Activated CD8-positive, alpha-beta memory T cell treated with anti-CD3 and anti-CD28 coated beads, Interleukin-2, amount 50 U/mL, for 4 hours (primary cell): ENCODE measurements at places on chromosomes 2 and 18.

DNA sequence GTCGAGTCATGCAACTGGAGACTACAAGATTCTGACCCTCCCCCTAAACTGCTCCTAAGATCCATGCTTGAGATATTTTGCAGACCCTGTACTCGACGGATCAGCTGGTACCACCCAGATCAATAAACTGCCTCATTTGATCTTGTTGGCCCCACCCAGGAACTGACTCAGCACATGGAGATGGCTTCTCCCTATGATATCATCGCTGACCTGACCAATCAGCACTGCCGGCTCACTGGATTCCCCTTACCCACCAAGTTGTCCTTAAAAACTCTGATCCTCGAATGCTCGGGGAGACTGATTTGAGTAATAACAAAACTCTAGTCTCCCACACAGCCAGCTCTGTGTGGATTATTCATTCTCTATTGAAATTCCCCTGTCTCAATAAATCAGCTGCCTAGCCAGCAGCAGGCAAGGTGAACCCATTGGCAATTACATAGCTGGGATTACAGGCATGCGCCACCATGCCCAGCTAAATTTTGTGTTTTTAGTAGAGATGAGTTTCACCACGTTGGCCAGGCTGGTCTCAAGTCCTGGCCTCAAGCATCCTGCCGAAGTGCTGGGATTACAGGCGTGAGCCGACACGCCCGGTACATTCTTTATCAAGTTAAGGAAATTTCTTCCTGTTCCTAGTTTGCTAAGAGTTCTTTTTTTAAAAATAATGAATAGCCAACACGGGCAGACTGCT, 43.6 kb downstream of the VPS54 start:
- DNase-seq, result no peak

GRCh38 chr2:46666754-46667153, 187.4 kb downstream of the TMEM247 start:
- DNase-seq, result no peak

DNA sequence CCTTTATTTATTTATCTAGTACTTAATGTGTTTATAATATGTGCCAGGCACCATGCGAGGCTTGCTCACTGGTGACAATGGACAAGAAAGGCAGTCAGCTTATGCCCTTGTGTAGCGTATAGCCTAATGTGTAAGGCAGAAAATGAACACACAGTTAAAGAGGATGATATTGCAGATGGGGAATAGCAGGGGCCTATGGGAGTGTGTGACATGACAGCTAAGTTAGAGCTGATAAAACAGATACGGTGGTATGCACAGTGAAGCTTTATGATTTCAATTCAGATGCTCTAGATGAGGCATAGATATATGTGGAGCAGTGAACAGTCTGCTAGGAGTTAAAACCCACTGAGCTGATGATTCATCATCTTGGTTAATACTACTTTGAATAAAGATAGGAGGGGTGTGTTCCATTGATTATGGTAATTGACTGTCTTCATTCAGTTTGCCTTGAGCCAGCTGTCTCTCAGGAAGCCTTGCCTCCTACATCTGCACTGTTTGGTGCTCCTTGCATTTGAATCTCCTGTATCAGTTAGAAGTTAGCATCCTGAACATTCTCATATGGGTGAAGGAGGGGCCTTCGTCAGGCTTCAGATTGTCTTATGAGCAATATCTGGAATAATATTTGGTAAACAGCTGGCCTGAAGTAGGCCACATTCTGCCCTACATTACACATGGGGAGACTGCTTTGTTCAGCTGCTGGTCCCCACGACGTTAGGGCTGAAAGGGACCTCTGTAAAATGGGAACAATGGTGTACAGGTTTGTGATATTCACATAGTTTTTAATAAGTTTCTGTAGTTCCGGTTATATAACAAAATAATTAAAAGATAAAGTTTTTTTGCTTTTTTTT, 13.2 kb downstream of the MAP4K4 start:
- DNase-seq, result no peak

DNA sequence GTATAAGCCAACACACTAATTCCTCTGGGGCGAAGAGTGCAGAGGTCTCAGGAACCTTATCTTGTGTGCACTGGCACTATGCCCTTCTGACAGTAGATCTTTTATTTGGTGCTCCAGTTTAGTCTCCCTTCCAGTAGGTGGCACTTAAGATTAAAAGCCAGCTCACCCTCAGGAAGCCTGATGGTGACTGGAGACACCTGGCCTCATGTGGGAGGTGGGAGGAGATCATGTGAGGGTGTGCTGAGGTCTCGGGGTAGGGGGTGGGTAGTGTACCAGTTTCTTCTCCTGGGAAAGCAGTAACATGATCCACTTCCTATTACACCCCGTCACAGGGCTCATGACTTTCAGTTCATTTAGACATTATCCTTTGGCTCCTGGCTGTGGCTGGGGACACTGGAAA, 654.9 kb downstream of the ADCYAP1 start:
- DNase-seq, result no peak

- DNase-seq, result no peak
Observed at GRCh38 chr2:382728-383022, 94.8 kb upstream of the ALKAL2 start.

DNA sequence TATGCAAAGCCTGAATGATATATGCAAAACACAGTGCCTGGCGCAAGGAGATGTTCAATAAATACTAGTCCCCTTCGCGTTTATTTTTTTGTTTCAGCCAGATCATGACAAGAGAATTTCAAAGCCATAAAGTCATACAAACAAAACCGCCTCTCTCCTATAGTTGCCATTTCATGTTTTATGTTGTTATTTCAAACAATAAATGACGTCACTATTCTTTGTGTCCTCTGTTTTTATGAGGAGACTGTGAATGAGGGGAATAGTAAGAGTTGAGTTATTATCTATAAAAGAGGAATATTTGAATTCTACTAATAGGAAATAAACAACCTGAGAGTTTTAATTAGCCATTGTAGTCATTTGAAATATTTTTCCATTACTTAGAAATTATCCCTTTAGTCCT, 464.5 kb downstream of the THSD7B start:
- no peak for DNase-seq

DNA sequence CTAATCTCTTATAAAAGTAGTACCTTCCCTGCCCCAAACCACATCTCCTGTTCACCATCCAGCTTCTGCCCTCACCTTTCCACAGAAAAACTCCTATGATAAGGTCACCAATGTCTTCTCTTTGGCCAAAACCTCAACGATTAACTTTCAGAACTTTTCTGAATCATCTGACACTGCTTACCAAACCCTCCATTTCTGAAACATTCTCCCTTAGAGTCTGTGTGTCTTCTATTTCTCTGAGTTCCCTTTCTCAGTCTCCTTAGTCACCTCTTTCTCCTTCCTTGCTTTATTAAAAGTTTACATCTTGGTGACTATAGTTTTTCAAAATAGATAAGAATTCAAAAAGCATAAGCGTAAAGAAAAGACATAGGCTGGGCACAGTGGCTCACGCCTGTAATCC, 51.3 kb upstream of the SP3 start:
- DNase-seq, result no peak

DNA sequence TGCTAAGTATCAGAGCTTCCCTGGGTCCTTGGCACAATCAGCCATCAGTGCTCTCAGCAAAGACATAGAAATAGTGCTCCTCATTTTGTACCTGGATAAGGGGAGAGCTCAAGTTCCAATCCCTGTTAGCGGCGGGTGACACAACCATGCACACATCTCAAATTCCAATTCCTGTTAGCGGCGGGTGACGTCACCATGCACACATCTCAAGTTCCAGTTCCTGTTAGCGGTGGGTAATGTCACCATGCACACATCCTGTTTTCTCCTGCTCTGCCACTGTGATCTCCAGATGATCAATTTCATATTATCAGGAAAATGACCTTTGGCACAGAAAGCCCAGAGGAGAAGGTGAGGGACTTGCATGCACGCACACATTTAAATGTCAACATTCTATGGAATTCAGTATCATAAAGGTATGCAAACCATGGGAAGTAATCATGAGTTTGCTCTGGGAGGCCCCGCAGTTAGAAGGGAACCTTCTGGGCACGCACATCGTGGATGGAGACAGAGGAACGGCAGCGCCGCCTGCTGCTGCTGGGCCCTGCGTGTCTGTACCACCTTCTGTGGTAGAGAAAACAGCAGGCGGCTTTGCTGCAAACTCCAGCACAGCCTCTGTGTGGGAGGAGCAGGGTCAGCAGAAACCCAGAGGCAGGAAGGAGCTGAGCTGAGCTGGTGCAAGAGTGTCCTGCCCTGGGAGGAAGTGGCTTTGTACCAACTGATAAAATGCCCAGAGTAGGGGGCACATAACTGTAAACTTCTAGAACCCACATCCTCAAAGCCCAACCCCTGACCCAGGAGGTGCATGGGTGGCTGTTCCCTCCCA, 77.8 kb downstream of the MBP start:
- DNase-seq, result peak; percentile 67

DNA sequence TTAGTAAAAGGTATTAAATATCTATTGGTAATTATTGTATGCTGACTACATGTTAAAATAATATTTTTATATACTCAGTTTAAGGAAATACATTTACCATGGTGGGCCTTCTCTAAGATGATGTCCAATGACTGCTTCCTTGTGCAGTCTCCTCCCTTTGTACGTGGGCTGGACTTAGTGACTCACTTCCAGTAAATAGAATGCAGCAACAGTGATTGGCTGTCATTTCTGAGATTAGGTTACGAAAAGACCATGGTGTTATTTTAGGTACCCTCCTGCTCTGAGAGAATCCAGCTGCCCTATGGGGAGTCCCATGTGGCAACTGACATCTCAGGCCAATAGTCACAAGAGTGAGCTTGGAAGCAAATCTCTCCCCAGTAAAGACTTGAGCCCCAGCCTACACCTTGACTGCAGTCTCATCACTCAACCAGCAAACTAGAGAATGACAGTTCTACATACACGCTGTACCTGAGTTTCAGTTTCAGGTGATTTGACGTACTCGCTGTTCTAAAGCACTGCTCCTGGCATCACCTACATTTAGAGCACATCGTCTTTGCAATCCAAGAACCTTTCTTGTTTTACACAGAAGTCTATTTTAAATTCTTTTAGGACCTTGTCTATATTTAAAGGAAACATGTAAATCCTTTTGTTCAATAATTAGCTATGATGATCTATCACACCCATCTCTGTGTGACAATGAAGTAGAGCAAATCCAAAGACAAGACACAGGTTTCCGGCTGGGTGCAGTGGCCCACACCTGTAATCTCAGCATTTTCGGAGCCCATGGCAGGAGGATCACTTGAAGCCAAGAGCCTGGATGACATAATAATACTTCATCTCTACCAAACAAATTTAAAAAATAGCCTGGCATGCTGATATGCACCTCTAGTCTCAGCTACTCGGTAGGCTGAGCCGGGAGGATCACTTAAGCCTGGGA, 87.2 kb downstream of the COBLL1 start:
- DNase-seq, result no peak

DNA sequence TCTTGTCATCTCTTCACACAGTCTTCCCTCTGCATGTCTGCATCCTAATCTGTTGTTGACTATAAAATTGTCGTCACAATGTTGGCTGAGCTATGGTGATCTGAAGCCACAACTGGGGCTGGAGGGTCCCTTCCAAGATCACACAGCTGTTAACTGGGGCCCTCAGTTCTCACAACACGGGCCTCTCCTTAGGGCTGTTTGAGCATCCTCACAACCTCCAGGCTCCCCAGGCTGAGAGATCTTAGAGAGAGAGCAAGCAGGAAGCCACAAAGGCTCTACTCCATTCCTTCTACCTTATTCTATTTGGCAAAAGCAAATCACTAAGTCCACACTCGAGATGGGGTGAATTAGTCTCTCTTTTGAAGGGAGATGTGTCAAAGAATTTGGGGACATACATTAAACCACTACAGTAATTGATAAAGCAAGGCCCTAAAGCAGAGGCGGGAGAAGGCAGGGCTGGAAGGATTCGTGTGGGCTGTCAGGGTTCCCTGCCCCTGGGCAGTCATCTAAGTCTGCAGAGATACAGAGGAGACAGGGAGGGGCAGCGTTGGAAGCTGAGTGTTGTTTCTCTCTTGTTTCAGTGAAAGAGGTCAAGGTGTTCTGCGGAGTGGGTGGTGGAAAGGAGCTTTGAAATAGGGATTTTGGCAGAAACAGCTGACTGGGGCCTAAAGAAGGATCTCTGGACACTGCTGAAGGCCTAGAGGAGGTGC, 15.9 kb downstream of the MYO7B start:
- DNase-seq, result no peak

- no peak for DNase-seq
Observed at GRCh38 chr2:56191617-56192016, 7.8 kb downstream of the CCDC85A start.

DNA sequence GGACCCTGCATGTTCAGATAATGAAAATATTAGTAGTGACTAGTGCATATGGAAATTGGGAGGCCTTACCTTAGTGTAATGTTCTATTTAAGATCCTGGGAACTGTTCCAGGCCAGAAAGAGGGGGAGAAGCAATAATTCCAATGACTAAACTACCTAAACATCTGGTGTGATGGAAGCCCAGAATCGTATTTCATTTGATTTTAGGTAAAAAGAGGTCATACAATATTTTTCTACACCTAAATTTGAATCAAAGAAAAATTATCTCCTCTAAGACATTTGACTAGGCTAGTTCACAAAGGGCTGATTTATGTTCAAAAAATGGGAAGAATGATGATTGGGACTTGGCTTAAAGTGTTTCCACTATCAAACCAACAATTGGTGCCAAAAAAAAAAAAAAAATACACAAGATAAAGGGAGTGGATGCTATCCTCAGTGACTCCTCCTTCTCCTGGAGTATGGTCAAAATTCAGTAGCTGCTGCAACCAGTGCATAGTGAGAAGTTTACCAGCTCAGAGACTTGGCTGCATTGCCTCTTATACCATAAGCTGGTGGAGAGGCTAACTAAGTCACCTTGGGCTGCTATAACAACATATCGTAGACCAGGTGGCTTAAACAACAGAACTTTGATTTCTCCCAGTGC, 1038.3 kb upstream of the ACVR2A start:
- no peak for DNase-seq

GRCh38 chr2:43212216-43212835, 14.1 kb downstream of the ZFP36L2 start:
- no peak for DNase-seq

DNA sequence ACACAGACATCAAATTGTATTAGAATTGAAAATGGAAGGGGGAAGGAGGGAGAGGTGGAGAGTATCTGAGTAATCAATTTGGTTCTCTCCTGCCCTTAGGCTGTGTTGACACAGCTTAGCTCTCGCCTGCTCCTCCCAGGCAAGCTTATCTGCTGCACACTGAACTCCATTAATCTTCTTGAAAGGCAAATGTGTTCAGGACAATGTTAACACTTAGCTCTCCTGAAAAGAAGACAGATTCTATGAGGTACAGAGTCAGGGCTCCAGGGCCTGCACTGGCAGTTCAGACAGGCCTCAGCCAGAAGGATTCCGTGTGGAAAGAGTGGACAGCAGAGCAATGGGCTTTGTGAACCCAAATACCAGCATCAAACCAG, 430.0 kb upstream of the TNP1 start:
- no peak for DNase-seq
